Activated CD8-positive, alpha-beta memory T cell treated with anti-CD3 and anti-CD28 coated beads for 36 hours (primary cell): ENCODE measurements at places on chromosomes 1 and 21. TPM values are rescaled to one million over a fixed set of nuclear protein-coding genes. Genes with fewer than 3 reads are reported as not detected.

OR2T11 gene
- not detected for total RNA-seq

OR2W3 gene
- not detected for total RNA-seq

MYBPH gene
- total RNA-seq = not detected

MROH9 gene
- total RNA-seq = not detected

CELA2A gene
- not detected for total RNA-seq

LRRC8B gene
- total RNA-seq = 39.7 TPM

LCE2B gene
- not detected for total RNA-seq

SPRR1A gene
- total RNA-seq = not detected

GRIK3 gene
- total RNA-seq = not detected

C1orf185 gene
- total RNA-seq = not detected

ESPN gene
- 0.23 TPM for total RNA-seq

AK2 gene
- total RNA-seq = 384 TPM

WNT9A gene
- total RNA-seq = not detected

AMPD1 gene
- not detected for total RNA-seq

TNFSF18 gene
- total RNA-seq = not detected

MRPS14 gene
- total RNA-seq = 44.7 TPM

KRTAP11-1 gene
- total RNA-seq = not detected

RER1 gene
- 188 TPM for total RNA-seq

TMOD4 gene
- 0.78 TPM for total RNA-seq

DCST1 gene
- total RNA-seq = not detected

SELL gene
- total RNA-seq = 39.0 TPM

DNASE2B gene
- not detected for total RNA-seq

ACTA1 gene
- total RNA-seq = not detected

CLDN14 gene
- not detected for total RNA-seq

YARS1 gene
- 241 TPM for total RNA-seq

KIF26B gene
- 0.31 TPM for total RNA-seq
